ENCODE measurements at places on chromosomes 12 and 14.
A peak's percentile ranks its signal among the peaks of the same experiment; 100 is the strongest.

GRCh38 chr12:15131431-15131830, 89.8 kb downstream of the RERG start:
- DNase-seq = no peak

DNA sequence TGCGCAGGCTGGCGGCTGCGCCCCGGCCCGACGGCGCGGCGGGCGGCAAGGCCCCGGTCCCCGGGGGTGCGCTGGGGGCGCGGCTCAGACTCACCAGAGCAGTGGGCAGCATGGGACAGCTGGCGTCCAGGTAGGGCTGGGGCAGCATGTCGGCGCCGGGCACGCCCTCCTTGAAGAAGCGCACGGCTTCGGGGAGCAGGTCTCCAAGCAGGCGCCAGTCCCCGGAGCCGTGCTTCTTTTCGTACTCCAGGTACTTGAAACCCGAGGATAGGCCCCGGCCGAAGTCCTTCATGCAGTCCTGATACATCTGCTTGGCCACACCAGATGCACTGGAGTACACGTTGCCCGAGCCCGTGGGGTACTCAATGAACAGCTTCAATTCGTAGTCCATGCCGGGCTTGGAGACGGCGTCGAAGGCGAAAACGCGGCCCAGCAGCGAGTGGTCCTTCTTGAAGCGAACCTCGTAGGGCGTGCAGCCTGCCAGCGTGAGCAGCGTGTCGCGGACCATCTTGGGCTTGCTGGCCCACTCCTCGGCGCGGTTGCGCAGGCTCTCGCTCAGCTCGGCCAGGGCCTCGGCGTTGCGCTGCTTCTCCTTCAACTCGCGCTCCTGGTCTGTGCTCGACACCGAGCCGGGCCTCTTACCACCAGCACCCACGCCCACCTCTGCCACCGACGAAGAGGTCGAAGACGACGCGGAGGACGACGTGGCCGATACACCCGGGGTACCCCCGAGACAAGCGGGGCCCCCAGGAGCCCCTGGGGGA, 2.2 kb downstream of the IRF2BPL start:
- DNase-seq = no peak

GRCh38 chr12:13436182-13436581, 239.7 kb downstream of the EMP1 start:
- DNase-seq = no peak

- DNase-seq = no peak
Observed at GRCh38 chr12:46930101-46930500, 104.3 kb upstream of the SLC38A4 start.

- no peak for DNase-seq
Observed at GRCh38 chr12:94867066-94867855, 136.2 kb downstream of the NDUFA12 start.

DNA sequence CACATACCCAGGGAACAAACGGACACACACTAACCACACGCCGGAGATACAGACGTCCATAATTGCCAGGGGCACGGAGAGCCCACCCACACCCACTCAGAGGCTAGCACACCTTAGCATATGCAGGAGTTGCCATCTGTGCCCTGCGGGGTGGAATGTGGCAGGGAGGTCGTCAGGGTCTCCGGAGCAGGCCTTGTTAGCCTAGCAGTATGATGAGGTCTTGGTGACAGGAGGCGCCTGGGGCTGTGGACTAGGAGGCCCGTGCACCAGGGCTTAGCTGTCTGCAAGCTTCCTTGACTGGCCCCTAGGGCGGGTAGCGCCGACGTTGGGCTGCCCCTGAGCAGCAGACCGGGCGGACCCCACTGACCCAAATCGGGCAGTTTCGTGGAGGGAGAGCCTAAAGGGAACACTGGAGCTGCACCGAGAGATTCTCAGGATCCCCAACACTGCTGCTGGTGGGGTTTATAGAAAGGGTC, 10.0 kb downstream of the STAC3 start:
- DNase-seq = no peak

GRCh38 chr12:15691388-15691787, 97.8 kb downstream of the EPS8 start:
- DNase-seq = no peak

DNA sequence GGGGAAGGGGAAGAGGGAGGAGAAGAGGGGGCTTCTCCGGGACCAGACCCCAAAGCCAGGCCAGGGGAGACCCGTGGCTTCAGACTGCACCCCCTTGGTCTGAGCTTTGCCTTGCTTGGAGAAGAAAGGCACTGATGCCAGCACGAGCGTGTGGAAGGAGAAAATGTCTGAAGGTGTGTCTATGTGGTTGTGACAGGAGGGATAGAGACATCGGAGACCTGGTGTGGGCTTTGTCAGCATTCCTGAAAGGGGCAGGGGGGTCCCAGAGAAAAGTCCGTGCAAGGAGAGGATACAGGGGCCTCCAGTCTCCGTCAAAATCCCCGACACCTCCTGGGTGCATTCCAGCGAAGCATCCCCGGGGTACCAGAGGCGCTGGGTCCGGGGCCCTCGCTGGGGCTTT, 139.0 kb upstream of the LHX5 start:
- no peak for DNase-seq

DNA sequence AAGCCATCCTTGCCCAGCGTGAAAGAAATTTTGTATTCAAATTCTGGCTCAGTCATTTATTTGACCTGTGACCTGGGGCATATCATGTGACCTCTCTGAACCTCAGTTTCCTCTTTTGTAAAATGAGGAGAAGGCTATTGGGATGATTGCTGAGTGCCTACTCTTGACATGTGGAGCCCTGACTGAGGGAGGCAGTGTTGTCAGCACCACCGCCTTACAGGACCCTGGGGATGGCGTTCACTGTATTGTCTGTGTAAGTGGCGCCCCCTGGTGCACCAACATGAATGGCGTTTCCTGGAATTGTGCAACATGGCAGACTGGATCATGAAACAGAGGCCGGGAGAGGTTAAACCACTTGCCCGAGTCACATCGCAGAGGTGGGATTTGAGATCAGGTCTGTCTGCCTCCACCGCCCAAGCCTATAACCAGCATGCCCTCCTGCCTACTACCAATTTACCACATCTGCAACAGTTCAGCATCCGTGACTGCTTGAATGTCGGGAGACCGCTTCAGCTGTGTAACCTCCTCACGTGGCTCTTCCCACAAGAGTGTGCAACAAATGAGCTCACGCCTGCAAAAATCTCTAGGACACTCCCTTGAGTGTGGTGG, 20.1 kb upstream of the CCDC63 start:
- DNase-seq = peak; percentile 64

GRCh38 chr12:69642531-69642930, 31.8 kb upstream of the LRRC10 start:
- DNase-seq = no peak

DNA sequence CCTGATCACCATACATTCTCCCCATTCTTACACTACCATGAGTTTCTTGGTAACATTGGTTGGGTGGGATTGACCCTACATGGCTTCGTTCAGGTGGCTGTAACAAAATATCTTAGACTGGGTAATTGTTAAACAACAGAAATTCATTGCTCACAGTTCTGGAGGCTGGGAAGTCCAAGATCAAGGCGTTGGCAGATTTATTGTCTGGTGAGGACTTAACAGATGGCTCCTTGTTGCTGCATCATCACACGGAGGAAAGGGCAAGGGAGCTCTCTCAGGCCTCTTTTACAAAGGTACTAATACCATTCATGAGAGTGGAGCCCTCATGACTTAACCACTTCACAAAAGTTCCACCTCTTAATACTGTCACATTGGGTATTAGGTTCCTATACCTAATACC, 116.7 kb upstream of the EGLN3 start:
- DNase-seq = no peak

GRCh38 chr14:62126879-62127478, 364.8 kb downstream of the SNAPC1 start:
- no peak for DNase-seq

DNA sequence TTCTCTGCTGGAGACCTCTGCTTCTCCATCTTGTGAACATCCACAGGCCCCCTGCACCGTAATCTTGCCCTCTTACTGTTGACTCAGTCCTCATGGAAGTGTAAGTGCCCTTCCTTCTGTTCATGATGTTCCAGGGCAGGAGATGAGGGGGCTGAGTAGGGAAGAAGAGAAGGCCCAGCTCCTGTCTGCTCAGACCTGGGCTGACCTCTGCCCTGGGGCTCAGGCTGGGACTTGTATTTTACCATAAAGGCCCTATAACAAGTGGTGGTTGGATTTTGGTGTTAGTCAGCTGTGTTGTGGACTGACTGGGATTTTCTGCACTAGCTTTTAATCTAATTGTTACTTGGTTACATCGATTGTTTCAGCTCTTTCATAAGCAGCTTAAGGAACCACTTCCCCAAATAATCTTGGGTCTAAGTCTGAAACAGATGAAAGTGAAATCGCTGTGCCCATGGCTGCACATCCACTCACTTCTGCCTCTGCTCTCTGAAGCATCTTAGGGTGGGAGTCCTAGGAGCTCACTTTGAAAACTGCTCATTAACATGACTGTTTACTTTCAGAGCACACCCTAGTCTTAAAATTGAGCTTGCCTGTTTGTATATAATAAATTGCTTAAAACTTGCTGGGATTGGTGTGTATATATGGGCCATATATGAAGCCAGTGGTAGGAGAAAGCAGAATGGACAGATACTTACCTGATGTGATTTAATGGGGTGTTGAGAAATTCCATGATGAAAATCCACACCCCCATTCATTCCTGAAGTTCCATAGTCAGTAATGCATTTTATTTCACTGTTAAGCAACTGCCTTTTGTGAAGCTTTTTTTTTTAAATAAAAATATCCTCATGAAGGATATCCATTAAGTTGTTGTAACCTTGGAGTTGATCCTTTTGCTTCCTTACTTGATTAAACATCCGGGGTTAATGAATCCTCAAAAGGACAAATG, 17.7 kb downstream of the C12orf71 start:
- no peak for DNase-seq

DNA sequence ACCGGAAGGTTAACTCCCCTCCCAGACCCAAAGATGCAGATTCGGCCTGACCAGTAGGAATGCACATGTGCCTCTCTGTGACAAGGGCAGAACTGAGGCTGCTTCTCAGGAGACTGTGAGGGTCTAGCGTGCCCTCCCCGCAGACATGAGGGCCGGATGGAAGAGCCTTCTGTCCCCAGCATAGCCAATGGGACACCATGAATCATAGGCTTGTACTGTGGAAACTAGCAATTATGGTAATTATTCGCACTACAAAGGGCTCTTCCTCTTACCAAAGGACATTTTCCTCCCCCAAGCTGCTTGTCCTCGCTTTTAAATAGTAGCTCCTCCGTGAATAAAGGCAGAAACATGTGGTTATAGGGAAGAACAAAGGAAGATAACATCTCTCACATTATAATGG, 6.2 kb downstream of the COA8 start:
- DNase-seq = no peak

DNA sequence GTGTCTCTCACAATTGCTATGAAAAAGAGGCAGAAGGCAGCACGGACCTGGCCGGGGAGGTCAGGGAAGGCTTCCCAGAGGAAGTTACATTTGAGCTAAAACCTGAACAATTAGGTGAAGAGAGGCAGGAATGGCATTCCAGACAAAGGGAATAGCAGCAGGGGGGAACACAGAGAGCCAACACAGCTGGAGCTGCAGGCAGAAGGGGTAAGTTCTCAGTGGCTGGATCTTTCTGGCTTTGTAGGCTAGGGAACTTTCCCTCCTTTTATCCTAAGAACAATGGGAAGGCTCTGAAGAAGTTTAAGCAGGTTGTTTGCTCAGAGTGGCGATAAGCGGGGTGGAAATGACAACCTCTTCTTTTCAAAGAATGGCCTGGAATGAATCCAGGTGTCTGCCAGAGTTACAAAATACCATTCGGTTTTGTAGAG, 100.0 kb downstream of the PRIMA1 start:
- DNase-seq = no peak

GRCh38 chr14:24064091-24064795, 7.1 kb upstream of the CPNE6 start:
- DNase-seq = no peak

DNA sequence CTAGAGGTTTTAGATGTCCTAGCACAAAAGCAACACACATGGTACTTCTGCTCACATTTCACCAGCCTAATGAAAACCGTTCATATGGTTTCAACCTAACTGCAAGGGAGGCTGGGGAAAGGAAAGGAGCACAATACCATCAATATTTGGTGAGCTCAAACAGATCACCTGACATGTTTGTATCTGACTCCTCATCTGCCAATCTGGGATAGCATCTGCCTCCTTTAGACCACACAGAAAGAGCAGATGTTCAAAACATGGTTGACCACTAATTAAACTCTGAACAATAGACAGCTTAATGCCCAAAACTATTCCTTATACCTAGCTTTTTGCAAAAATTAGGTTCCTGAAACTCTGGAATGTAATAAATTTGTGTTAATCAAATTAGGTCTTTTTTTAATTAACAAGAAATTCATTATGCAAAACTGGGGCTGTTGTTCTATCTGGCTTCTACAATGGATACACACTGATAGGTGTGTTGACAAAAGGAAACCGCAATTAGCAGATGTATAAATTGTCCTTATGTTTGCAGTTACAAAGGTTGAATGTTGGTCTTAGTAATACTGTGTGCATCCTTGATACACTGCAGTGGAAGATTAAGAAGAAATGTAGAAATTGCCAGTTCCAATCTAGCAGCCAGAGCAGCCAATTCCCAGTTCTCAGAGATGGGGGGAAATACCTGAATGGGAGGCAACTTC, 89.3 kb downstream of the DUSP6 start:
- DNase-seq = no peak

GRCh38 chr14:36028218-36028617, 148.3 kb downstream of the PTCSC3 start:
- DNase-seq = no peak

DNA sequence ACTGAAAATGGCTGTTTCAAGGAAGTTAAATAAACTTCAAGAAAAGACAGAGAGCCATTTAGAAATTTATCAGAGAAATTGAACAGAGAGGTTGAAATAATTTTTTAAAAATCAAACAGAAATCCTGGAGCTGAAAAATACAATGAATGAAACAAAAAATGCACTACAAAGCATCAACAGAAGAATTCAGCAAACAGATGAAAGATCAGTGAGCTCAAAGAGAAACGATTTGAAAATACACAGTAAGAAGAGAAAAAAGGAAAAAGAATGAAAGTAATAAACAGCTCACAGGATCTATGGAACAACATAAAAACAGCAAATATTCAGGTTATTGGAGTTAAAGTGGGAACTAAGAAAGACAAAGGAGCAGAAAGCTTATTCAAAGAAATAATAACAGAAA, 26.2 kb downstream of the COX16 start:
- DNase-seq = no peak

DNA sequence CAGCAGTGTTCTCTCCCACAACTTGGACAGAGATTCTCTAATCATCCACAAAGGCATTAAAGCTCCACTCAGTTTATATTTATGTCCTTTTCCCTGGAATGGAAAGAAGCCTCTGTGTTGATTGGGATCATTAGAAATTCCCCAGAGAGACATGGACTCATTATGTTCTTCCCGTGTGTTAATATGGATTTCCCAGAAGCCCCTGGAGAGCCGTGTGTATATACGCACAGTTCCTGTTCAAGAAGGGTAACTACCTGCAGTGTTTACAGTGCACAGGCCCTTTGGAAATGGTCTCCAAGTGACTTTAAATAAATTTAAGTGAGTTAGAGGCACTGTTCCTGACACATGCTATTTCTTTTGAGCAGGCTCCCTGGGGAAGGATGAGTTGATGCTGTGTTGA, 428.0 kb upstream of the TMTC1 start:
- no peak for DNase-seq

- DNase-seq = no peak
Observed at GRCh38 chr12:27940245-27940644, 32.3 kb downstream of the PTHLH start.

GRCh38 chr12:118544569-118544968, 168.2 kb downstream of the SUDS3 start:
- no peak for DNase-seq

GRCh38 chr12:107465625-107466024, 220.0 kb upstream of the PWP1 start:
- DNase-seq = no peak

- DNase-seq = no peak
Observed at GRCh38 chr12:80317307-80317706, 126.7 kb upstream of the PTPRQ start.

- no peak for DNase-seq
Observed at GRCh38 chr12:65113621-65114035, 7.5 kb downstream of the WIF1 start.

Data from frontal cortex (tissue), 4 donors.